ENCODE measurements at places on chromosomes 6 and 20.

GRCh38 chr6:15630202-15630601, 32.6 kb downstream of the DTNBP1 start:
- DNase-seq = no peak

GRCh38 chr6:20061952-20062351, 150.3 kb downstream of the MBOAT1 start:
- DNase-seq = no peak

DNA sequence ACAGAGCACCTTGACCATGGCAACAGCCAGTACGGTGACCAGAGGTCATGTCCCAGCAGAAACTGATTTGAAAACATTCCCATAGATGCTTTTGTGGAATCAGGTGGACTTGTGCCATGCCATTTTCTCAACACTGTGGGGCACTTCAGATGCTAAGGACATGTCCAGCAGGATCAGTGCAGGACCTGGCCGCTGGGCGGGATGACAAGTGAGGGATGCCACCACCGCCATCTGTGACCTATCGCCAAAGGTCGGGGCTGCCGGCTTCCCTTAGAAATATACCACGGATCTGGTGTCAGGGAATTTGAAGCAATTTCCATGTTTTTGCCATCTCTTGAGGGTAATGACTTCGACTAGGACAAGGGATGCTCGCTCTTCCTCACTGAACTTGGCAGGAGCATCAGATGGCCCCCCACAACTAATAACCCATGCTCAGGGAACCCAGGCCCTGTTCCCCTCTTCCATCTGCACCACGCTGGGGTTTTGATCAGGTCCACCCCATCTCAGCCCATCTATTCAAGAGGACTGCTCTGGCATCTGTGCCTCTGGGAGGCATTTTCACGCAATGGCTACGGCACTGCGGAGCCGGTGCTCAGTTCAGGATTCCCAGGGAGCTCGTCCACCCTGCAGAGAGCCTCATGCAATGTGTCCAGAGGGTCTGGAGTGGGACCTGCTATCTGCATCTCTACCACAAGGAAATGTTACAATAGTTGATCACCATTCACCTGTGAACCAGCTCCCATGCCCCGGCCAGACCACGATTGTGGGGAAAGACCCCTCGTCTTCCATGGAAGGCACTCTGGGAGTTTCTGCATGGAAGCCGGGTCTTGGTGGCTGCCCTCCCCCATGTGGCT, 302.6 kb downstream of the TAF4 start:
- no peak for DNase-seq

GRCh38 chr6:158008864-158009113, 27.1 kb downstream of the SYNJ2 start:
- DNase-seq = no peak

DNA sequence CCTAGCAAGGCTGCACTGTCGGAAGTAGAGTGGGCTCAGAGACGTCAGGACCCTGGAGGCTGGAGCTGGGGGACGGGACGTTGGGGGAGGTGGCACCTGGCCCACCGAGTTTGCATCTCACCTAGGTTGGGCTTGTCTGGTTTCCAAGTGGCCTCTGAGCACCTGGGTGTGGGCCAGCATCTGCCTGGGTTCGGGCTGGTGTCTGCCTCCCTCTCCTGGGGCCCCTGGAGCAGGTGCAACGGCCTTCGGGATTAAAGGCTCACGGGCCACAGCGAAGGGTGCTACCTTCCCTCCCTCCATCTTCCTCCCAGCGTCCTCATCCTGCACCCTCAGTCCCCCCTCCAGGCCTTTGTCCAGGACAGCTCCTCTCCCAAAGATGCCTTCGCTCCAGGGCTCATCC, 6.0 kb downstream of the HRH3 start:
- DNase-seq = no peak

- no peak for DNase-seq
Observed at GRCh38 chr6:4322846-4323309, 187.5 kb upstream of the ECI2 start.

- no peak for DNase-seq
Observed at GRCh38 chr20:25076201-25076600, 5.7 kb downstream of the VSX1 start.
